ENCODE measurements at places on chromosomes 6 and 20.
A peak's percentile ranks its signal among the peaks of the same experiment; 100 is the strongest.

DNA sequence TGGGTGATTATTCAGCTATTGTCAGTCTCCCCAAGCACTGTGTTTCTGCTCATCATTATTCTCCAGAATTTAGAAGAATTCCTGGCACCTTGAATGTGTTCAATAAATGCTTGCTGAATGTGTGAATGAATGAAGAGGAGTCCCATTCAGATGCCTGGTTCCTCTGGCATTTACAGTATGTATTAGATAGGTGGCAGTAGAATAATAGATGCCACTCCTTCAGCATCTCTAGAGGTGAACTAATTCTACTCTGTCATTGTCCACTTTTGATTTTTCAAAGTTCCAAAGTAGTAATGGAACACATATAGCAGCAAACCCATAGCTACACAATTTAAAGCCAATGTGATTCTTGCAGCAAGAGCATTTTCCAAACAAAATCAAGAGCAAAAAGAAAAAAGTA, 118.9 kb upstream of the CEP162 start:
- no peak for DNase-seq

- no peak for DNase-seq
These were observed 36.2 kb upstream of the SCUBE3 start for GRCh38 chr6:35177596-35177995.

DNA sequence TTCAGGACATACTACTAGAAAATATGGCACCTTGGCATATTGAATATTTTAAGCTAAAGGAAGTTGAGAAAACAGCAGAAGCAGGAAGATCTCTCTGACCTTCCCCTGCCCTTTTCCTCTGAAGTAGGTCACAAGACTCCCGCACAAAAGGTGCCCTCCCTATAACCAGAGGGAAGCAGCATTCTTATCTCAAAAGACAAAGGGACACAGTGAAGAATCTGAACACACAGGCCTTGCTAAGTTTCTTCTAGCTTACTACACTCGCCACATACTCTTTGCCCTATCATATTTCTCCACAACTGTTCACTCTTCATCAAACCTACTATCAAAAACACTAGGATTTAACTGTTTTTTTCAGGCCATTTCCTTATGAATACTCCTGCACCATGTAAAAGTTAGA, 151.2 kb downstream of the ELOVL4 start:
- no peak for DNase-seq

DNA sequence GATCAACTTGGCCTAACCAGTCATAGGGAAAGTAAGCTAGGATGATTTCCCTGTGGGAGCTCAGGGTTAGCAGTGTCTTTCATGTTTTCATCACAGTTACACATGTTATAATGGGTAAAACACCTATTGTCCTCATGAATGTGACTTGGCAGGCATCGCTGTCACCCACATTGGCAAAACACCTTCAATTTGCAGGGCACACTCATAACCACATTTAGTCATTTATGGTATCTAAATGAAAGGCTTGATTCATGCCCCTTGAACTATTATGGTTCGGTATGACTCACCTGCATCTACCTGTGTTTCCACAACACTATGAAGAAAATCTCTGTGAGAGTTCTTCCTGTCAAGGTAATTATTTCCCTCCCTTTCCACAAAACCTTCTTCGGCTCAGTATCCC, 49.2 kb downstream of the FRK start:
- DNase-seq = no peak

GRCh38 chr6:34695729-34696188, 808 bp downstream of the ILRUN start:
- no peak for DNase-seq

- DNase-seq = no peak
These were observed 69.7 kb downstream of the STK35 start for GRCh38 chr20:2171266-2171790.

DNA sequence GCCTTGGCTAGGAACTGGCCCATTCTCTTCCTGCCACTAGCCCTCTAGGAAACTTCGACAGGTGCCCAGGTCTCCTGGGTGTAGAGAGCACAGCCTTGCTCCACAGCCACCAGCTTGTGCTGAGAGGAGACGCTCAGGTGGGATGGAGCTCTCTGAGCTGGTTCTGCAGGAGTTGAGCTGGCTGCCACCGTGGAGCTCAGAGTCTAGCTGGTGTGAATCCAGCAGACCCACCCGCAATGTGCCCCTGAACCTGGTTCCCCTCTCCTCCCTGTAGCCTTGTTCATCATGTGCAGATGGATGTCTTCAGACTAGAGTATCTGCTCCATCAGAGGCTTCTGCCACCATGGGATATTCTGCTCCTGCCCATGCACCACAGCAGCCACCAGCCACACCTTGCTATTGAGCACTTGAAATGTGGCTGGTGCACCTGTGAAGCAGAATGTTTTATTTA, 222.5 kb downstream of the SYNDIG1 start:
- peak; percentile 1 for DNase-seq

GRCh38 chr20:59082981-59083380, 40.4 kb upstream of the PRELID3B start:
- no peak for DNase-seq

DNA sequence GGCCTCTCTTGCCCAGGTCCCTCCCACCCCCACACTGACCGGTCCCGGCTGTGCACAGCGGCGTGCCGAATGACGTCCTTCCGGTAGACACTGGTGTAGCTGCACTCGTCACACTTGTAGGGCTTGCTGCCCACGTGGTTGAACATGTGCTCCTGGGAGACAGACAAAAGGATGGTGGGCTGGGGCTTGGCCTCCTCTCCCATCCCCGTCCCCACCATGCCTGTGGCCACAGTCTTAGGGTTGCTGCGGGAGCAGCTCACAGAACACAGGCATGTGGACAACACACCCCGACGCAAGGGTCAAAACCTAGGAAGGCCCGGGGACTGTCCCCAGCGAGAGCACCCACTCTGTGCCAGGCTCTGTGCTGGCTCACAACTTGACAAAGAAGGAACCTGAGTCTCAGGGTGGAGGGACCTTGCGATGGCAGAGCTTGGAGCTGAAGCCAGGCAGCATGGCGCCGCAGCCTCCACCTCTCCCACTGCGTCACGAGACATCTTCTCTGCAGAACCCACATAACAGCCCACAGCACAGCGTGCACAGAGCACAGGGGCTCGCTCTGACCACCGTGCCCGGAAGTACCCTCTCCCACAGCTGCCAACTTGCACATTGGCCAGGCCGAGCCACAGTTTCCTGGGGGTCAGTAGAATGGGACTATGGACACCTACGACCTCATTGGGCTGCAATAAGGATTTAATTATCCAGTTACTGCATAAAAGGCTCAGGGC, 9.8 kb downstream of the ZNF335 start:
- DNase-seq = no peak

All from dorsolateral prefrontal cortex (tissue), 122 donors.